Epithelial cell of prostate (primary cell): ENCODE measurements at places on chromosomes 7 and 10.
A peak's percentile ranks its signal among the peaks of the same experiment; 100 is the strongest.

DNA sequence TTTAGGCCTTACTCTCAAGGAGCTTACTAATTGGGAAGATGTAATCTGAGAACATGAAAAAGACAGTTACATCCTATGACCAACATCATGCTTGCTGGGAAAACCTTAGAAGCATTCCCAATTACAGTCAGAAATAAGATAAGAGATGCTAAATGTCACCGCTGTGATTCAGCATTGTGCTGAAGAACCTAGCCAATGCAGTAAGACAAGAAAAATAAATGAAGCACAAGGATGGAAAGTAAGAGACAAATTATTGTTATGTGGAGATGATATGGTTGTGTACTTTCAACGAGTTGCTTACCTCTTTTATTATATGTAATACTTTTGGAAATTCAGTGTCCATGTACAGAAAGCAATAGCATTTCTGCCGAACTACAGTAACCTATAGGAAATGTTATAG is 104.8 kb downstream of the RBM20 start:
- no peak for DNase-seq

- no peak for DNase-seq
Observed at GRCh38 chr7:80087051-80087770, 47.4 kb upstream of the GNAI1 start.

DNA sequence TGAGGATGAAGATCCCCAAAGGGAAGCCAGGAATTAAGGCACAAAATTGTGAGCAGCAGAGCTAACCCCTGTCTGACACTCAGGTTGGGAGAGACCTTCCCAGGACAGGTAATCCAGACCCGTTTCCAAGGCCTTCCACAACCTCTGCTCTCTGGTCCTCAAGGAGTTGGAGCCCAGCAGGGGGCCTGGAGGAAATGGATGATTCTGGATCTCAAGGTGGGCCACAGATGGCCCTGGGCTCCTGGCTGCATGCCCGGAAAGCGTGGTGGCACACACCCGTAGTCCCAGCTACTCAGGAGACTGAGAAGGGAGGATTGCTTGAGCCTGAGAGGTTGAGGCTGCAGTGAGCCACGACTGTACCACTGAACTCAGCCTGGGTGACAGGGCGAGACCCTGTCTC is 42.3 kb downstream of the DPYSL4 start:
- no peak for DNase-seq

- peak; percentile 18 for DNase-seq
Observed at GRCh38 chr7:110568388-110568787, 522.5 kb upstream of the LRRN3 start.

DNA sequence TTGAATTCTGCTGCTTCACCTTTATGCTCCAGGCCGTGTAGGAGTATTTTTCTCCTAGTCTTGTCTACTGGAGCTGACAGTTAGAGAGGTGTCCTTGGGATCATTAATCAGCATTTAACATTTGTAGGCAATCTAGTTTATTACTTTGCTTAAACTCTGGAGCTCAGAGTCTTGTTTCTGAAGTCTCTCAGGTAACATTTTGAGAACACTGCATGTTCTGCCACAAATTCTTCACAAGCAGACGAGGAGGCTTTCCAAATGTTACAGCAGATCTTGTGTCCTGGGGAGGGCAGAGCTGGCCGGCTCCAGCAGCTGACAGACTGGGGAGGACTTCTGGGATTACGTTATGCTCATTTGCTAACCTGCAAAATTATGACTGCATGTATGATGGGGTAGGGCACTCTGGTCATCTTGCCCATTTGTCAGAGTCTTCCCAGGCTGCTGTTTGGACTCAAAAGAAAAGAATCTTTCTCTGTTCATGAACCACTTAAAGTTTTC is 50.5 kb downstream of the GALNT17 start:
- no peak for DNase-seq

DNA sequence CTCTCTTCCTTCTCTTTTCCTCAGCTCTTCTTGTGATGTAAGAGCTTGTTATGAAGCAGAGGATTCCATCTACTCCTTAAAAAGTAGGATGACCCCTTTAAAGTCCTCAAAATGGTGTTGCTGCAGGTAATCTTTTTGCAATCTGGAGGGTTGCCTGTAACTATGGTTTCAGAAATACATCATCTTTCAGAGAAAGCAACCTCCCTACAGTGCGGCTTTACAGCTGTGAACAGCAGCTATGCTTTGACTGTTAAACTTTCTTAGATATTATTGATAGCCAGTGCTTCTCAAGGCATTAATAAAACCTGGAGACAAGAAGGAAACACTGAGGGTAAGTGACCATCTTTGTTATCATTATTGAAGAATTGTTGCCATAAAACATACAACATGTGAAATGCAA is 86.6 kb upstream of the MDFIC start:
- no peak for DNase-seq

DNA sequence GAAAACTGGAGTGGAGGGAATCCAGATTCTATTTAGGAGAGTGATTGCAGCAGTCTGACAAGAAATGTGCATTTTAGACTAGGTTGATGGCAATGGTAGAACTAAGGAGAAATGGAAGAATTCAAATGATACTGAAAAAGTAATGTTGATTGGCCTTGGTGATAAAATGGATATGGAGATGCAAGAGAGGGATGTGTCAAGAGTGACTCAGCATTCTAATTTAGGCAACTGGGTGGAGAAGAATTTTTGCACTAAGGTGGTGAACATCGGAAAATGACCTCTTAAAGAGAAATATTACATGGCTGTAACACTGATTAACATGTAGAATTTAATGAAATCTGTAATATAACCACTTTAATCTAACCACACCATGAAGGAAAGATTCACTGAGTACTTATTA is 806.5 kb downstream of the PHTF2 start:
- no peak for DNase-seq

DNA sequence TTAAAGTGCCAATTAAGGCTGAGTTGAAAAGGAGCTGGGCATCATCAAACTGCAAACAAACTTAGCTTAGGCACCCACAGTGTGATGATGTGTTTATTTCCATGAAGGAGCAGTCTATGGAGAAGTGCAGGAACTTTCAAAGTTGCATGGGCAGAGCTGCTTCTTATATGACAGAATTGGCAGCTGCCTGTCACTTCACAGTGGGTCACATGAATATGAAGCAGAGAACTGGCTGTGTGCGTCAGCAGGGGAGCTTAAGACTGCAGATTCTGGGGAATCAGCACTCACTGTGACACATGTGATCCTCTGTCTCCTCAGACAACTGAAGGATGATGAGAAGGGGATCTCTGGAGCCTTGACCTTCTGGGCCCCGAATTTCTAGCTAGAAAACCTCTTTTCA is 36.6 kb downstream of the RBM28 start:
- no peak for DNase-seq

GRCh38 chr10:90089719-90090118 is 388.3 kb downstream of the KIF20B start:
- DNase-seq, result no peak

- DNase-seq, result peak; percentile 10
Observed at GRCh38 chr10:60314069-60314940, 75.4 kb downstream of the ANK3 start.

DNA sequence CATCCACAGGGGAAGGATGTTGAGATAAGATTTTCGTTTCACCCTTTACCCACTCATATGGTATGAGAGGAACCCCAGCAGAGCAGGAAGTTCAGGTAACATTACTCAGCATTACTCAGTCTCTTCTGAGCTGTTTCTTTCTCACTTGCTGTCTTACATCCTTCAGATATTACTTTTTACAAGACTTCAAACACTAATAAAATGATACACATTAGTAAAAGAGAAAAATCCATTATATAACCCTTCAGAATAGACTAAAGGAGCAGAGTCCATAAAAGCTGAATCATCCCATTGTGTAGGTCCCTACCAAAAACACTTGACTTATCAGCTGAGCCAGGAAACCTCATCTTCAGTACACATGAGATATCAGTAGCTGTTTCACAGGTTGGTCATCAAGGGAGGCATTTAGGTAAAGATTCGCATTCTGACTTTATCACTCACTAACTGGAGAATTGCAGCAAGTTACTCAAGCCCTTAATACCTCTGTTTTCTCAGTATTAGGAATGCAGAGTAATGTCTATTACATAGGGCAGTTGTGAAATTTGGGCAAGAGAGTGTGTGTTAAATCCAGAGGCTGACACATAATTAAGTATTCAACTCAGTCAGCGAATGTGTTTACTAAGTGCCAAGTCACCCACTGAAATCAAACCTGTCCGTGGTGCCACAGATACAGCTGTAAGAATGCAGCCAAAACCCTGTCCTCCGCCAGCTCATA is 44.7 kb downstream of the KLF6 start:
- peak; percentile 95 for DNase-seq

DNA sequence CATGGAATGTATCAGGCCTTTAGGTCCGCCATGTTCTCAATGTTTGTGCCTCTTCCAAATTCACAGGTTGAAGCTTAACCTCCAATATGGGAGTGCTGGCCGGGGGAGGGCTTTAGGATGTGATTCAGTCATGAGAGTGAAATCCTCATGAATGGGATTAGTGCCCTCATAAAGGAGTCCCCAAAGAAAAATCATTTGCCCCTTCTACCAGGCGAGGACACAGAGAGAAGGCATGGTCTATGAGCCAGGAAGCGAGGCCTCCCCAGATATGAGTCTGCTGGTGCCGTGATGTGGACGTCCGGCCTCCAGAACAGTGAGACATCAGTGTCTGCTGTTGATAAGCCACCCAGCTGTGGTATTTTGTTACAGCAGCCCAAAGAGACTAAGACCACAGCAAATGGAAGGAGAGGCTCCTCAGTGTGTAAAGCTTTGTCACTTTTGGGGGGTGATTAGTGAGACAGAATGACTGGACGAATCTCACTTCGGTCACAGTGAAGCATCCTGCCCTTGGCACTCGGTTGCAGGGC is 231.3 kb upstream of the KLF6 start:
- DNase-seq, result no peak

GRCh38 chr10:11146402-11147171 is 128.9 kb downstream of the CELF2 start:
- DNase-seq, result no peak

DNA sequence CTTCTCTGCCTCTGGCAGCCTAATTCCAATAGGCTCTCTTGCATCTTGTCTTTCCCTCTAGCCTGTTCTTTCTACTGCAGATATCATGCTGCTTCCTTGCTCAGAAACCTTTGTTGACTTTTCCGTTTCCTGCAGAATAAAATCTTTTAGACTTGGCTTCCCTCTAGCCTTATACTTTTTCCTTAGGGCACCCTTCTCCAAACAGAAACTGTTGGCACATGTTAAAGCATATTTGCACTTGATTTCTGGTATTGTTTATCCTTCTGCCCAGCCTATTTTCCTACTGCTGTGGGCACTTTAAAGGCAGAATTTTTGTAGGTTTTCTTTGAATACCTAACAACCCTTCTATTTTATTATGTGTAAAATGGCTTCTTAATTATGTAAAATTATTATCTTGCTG is 4.6 kb downstream of the GNAI1 start:
- DNase-seq, result no peak

GRCh38 chr10:115957786-115958442 is 315.1 kb downstream of the GFRA1 start:
- no peak for DNase-seq

DNA sequence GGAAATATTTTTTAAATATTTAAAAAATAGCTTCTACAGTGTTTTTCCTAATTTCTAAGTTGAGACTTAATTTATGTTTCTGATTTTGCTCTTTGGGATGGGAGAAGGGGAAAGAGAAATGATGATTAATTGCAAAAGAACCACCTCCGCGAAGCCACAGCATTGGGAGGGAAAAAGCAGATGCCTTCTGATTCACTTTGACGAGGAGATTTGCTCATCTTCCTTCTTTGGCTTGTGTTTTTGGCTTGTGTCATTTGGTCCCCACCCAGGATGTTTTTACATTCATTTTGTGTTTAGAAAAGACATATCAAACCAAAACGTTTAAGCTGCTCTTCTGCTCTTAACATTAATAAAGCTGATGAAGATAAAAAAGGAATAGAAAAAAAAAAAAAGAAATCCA is 121.7 kb downstream of the MACC1 start:
- no peak for DNase-seq

GRCh38 chr7:102416406-102416805 is 17.0 kb upstream of the ORAI2 start:
- no peak for DNase-seq

- no peak for DNase-seq
Observed at GRCh38 chr7:41943094-41943577, 240.2 kb upstream of the INHBA start.

- DNase-seq, result no peak
Observed at GRCh38 chr7:158112571-158113320, 474.9 kb downstream of the PTPRN2 start.

GRCh38 chr7:36103837-36104561 is 49.1 kb upstream of the EEPD1 start:
- DNase-seq, result no peak

- no peak for DNase-seq
Observed at GRCh38 chr10:8416760-8417159, 362.3 kb downstream of the GATA3 start.

GRCh38 chr10:17836942-17837341 is 27.8 kb downstream of the MRC1 start:
- DNase-seq, result no peak

DNA sequence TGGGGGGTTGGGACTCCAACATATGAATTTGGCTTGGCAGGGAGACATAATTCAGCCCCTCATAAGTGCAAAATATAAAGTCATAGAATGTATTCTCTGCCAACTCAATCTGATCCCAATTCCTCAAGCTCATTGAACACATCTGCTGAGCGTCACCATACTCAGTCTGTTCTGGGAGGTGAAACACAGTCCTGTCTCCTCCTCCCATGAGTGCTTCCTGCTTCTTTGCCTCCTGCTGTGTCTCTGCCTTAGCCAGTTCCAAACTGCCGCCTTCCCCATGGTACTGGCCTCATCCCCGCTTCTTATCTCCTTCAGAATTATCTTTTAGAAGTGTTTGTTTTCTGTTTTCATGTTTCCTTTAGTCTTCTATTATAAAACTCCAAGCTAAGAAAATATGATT is 365.5 kb downstream of the TNS3 start:
- no peak for DNase-seq

GRCh38 chr7:44867073-44867995 is 18.0 kb downstream of the PURB start:
- DNase-seq, result no peak

- no peak for DNase-seq
Observed at GRCh38 chr7:105677817-105678573, 96.7 kb upstream of the EFCAB10 start.

DNA sequence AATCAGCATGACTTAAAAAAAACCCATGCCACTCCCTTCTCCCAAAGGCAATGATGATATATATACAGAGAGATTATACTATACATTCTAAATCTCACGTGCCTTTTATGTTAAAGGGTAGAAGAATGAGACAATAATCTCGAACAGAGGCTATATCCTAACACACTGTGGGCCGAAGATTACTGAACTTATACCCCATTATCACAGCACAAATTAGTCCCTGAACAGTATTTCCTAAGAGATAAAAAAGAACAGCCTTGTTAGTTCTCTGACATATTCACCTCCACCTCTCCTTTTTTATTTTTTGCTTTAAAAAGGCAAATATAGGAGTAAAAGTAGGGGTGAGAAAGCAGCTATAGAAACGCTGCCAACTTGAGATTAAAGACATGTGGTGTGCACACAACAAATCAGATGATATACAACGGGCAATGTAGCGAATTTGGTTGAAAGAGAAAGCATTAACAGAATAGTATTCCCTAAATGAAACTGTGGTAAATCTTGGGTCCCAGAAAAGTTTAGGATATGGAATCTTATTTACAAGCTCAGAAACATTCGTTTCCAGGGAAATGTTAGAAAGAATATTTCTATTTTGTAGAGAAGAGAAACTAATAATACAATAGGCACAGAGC is 69.5 kb downstream of the JMJD1C start:
- no peak for DNase-seq

- DNase-seq, result no peak
Observed at GRCh38 chr7:55033236-55033846, 14.5 kb downstream of the EGFR start.
